ENCODE measurements at places on chromosomes 1 and 21.

DNA sequence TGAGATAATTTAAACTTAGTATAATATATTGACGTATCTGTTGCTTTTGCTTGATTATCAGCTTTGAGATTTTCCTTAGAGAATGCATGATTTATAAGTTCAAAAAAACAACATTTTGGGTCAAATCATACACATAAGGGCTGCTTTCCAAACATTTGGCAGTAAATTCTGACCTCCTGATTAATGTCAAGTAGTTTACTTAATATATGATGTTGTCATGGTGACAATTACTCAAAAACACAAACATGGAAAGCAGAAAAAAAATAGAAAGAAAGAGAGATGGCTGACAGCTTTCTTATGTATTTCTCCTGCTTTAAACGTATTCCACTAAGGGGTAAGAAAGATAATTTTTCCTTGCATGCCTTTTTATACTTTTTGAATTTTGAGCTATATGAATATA, 258.2 kb upstream of the C1orf105 start:
- DNase-seq: no peak

GRCh38 chr1:61149010-61149860, 66.9 kb downstream of the NFIA start:
- no peak for DNase-seq

DNA sequence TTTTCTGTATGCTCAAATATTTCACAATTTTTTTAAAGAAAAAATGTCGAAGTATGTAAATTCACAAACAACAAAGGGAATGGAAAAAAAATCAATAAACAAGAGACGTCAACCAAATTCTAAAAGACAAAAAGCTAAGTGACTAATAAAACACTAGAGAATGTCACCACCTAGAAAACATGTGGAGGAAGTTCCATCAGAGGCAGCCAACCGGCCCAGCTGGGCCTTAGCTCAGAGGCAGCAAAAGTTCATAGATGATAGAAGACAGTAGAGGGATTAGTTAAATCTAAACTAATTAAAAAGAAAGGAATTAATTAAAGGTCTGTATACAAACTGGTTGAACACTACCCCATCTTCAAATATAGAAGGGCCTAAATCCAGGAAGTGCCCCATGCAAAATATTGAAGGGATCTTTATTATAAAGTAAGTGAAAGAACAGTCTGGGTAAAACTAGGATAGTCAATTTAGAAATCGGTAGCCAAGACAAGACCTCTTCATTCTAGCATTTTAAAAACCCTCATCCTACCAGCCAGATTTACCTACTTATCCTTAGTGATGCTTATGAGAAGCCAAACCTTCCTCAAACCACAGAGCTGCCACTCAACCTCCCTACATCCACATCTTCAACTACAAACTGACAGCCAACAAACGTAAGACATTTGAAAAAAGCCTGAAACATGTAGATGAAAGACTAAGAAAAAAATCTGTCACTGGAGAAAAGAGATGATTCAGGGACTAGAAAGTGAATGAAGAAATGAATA, 23.7 kb downstream of the MRPL39 start:
- no peak for DNase-seq

DNA sequence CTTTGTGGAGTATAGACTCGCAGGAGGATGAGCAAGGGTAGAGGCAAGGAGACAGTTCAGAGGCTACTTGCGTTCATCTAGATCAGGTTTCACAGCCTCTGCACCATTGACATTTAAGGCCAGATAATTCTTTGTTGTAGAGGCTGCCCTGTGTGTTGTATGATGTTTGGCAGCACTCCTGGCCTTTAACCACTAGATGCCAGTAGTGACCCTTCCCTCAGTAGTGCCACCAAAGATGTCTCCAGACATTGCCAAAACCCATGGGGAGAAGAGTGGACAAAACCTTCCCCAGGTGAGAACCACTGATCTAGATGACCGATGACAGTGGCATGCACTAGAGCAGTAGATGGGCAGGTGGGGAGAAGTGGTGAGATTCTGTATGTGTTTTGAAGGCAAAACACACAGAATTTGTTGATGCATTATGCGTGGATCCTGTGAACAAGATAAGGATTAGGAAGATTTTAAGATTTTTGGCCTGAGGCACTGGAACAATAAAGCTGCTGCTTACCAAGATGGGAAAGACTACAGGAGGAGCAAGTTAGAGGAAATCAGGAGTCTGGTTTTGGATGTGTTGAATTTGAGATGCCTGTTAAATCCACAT, 9.9 kb upstream of the COG2 start:
- no peak for DNase-seq

- no peak for DNase-seq
Measured at GRCh38 chr1:33072707-33073106, 8.2 kb upstream of the AZIN2 start.

GRCh38 chr1:107993920-107994319, 28.9 kb upstream of the VAV3 start:
- no peak for DNase-seq

DNA sequence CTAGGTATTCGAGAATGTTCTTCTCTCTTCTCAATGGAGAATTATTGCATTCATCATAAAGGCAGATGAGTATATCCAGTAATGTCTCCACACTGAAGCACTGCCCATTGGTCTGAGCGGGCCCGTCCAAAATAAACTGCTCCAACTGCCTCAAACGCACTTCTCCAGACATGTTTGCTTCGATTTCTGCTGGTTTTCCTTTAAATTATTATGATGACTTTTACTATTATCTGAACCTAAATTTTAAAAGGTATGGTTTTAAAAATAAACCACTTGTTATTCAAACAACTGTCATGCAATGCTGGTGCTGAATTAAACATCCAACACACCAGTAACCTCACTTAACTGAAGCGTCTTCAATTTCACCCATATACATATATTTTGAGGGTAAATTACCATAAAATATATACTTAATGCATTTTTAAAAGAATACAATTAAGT, 1.3 kb downstream of the CDC42BPA start:
- no peak for DNase-seq

DNA sequence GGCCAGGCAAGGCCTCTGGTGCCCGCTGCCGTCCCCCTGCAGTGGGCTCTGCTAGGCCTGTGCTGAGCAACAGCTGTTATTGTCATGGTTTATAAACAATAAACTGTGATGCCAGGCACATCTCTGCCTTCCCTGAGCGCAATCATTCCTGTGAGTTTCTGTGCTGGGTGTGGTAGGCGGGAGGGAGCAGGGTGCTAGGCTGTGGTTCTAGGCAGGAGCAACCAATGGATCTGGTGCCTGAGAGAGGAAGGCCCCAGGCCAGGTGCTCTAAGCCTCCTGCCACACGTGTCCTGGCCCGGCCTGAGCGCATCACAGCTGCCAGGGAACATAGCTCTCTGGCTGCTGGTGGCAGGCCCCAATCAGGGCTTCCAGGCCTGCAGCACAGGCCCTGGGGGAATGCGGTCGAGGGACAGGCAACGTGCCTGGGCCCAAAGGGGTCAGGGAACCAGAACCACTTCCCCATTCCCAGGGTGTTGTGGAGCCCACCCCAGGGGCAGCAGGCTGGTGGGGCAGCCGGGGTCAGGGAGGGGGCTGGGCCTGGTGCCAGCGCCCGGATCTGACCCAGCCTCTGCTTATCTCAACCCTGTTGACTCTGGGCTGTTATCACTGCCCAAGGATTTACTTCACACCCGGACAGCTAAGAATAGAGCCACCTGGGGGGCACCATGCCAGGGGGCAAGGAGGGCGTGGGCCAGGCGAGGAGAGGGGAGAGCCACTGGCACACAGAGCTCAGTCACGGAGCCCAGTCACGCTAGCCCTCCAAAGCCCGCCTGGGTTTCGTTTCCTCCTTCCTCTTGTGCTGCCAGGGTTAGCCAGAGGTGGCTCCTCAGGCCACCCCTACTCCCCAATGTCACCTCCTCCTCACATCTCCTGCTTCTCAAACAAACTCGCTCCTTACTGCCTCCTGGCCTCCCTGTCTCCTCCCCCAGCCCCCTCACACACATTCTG, 11.5 kb downstream of the TRIM46 start:
- no peak for DNase-seq

DNA sequence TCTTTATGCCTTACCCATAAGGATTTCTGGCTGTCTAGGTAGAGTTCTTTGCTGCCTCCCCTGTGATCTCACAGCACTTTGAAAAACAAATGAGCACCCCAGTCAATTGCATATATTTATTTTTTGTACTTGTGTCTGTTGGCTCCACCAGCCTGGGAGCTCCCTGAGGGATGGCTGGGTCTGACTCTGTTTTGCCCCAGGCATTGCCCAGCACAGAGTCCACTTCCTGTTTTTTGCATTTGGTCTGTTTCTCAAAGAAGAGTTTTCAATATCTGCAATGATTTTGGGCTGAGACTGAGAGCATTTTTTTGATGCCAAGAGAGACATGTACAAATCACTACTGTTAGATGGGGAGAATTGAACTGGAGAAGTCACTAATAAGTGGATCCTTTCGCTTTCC, 125.0 kb downstream of the FOXD2 start:
- no peak for DNase-seq

DNA sequence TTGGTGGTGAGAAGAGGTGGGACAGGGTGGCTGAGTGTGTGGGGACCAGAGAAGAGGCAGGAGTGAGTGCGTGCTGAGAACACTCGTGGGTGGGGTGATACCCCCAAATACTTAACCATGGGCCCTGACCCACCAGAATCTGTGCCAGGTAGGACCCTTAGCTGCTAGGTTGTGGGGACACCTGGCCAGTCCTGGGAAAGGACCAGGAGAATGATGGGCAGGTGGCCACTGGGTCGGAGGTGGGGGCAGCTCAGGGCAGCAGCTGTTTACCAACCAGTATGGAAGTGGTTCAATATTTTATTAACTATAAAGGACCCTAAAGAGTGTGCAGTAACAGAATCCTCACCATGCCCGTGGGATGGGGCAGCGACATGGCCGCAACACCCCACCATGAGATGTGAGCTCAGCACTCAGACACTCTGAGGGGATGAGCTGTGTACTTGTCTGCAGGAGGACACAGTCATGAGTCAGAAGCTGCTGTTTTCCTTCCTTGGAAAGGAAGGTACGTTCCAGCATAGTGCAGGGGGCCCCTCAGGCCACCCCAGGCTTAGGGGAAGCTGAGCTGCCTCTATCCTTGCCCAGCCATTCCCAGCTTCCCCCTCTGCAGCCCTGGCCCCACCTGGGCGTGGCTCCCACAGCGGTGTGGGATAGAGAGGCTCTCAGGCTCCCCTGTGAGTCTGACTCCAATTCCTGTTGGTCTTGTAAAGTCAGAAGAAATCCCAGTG, 25.4 kb downstream of the TEX35 start:
- DNase-seq: no peak
